ENCODE measurements at places on chromosomes 3 and 15.

DNA sequence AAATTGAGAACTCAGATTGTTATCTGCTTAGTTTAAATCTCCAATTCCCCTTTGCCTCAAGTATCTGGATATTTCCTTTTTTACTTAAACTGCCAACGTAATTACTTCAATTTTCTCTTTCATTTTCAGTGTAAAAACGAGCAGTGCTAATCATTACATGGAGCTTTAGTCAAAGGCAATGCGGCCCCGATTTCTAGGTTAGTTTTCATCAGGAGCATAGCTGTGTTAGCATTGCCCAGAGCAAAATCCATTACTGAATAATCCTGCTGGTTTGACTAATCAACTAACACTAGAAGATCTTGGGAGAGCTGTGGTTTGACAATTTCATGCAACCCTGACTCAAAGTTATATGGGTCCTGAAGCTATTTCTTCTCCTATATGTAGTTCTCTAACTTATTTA is 46.2 kb downstream of the ZPLD1 start:
- no peak for DNase-seq

- no peak for DNase-seq
Observed at GRCh38 chr15:62788224-62788623, 254.3 kb upstream of the TPM1 start.

DNA sequence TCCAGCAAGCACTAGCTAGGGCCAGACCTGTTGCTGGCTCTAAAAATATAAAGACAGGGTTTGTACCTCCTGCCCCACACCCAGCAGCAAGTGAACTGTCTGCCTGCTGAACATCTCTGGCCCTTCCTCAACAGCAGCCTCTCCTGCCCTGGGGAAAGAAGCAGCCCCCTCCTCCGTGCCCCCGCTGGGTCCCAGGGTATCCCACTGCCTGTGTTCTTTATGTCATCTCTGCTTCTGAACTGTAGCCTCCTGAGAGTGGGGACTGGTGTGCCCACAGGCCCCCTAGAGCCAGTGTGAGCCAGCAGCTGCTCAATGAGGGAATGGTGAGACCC is 54.5 kb downstream of the ACAD9 start:
- DNase-seq, result no peak

DNA sequence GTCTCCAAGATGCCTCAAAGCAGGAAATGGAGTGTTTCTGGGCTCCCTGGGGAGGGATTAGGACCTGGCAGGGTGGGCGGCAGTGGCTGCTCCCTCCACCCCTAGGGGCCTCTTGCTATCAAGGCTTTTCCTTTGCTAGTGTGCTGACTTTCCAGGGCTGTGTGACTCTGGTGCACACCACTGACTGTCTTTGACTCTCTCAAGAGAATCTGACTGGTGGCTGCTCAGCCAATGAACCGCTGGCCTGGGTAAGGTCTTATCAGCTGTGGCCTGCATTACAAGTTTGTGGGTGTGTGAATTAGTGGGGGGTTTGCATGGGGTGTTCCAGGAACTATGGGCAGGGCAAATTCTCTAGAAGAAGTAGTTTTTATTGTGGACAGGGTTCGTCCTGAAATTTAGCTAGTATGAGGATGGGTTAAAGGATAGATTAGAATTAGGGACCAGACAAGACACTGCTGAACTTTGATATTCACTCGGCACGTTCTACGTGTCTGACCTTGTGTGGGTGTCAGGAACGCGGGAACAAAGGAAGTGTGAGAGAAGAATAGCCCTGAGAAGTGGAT is 29.5 kb downstream of the SIAH2 start:
- DNase-seq, result no peak

DNA sequence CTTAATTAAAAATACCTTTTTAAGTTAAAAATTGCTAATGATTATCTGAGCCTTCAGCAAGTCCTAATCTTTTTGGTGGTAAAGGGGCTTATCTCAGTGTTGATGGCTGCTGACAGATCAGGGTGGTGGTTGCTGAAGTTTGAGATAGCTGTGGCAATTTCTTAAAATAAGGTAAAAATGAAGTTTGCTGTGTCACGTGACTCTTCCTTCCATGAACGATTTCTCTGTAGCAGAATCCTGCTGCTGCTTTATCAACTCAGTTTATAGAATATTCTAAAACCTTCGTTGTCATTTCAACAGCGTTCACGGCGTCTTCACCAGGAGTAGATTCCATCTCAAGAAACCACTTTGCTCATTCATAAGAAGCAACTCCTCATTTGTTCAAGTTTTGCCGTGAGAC is 110.1 kb downstream of the SUCNR1 start:
- no peak for DNase-seq

- DNase-seq, result no peak
Observed at GRCh38 chr3:126184465-126185000, 4.1 kb upstream of the ALDH1L1 start.

DNA sequence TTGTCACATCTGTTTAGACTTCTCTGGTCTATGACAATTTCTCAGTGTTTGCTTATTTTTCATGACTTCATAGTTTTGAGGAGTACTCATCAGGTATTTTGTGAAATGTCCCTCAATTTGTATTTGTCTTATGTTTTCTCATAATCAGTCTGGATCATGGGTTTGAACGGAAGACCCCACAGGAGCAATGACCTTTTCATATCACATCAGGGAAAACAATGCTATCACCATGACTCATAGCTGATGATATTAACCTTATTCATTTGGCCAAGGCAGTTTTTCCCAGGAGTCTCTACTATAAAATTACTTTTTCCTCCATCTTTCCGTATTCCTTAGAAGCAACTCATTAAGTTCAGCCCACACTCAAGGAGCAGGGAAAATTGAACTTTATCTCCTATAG is 32.7 kb downstream of the AADACL2 start:
- no peak for DNase-seq

GRCh38 chr3:14706096-14706495 is 31.2 kb downstream of the C3orf20 start:
- no peak for DNase-seq

GRCh38 chr15:49212897-49213296 is 42.9 kb downstream of the GALK2 start:
- DNase-seq, result no peak

- DNase-seq, result no peak
Observed at GRCh38 chr3:46995901-46996562, 16.6 kb downstream of the NBEAL2 start.

- DNase-seq, result no peak
Observed at GRCh38 chr3:38657369-38657768, 7.9 kb upstream of the SCN5A start.

DNA sequence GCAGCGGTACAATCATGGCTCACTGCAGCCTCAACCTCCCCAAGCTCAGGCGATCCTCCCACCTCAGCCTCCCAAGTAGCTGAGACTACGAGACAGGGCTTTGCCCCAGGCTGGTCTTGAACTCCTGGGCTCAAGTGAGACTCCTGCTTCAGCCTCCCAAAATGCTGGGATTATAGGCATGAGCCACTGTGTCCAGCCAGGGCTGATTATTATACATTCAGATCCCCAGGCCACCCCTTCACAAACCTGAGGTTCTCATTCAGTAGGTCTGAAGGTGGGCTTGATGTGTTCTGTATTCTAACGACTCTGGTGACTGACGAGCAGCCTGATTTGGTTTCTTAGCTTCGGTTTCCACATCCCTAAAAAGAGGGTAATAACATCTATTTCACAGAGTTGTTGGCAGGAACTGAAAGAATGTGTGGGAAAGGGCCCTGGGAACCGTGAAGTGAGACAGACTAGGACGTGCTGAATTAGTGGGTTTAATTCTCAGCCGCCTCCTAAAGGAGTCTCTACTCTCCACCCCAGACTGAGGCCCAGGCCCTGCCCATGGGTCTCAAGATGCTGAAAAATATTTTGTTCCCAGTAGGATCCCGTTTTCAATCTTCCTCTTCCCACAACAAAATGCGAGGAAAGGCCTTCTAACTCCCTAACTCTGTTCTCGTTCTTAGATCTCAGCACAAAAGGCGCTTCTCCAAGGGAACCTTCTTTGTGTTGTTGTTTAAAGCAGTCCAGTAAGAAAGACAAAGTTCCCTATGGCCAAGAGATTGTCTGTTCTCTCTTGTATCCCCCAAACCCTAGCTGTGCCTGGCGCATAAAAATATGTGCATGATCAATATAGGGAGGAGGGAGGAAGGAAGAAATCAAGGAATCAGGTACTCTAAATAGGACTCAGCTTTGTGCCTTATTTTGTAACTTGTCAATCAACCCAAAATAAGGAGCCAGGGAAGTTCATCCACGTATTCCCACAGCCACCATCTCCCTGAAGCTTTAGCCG is 210.0 kb upstream of the TOPAZ1 start:
- no peak for DNase-seq

GRCh38 chr3:118941236-118941635 is 93.4 kb downstream of the IGSF11 start:
- DNase-seq, result no peak

DNA sequence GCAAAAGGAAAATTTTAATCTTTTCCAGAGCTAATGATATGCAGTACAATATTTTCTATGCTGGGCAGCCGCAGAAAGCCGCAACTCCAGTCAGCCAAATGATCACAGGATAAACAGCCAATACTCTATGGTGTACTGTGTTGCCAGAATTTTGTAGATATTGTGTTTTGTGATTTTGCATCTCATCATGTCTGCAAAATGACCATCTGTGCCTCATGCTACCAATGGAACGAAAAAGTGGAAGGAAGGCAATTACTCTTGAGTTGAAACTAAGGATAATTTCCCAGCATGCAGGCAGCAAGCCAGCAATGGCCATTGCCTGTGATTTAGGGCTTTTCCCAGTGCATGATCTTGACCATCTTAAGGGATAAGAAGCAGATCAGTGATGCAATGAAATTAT is 891.9 kb downstream of the PLOD2 start:
- DNase-seq, result no peak

GRCh38 chr15:31042751-31043150 is 51.3 kb upstream of the MTMR10 start:
- no peak for DNase-seq

- DNase-seq, result no peak
Observed at GRCh38 chr3:31166249-31166885, 271.9 kb upstream of the GADL1 start.

DNA sequence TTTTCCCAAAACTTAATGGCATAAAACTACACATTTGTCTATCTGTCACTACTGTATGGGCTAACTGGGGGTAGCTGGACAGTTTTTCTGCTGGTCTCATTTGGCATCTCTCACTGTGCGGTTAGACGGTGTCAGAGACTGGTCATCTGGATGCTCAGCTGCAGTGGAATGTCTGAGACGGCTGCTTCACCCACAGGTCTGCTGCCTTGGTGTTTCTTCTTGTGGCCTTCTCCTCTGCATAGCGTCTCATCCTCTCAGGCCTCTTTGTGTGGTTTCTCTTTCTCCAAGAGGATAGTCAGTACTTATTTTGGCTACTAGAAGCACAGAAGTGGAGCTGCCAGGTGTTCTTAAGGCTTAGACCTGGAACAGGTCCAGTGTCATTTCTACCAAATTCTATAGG is 35.9 kb upstream of the GOLGA6L9 start:
- DNase-seq, result no peak

- no peak for DNase-seq
Observed at GRCh38 chr3:9448071-9448470, 50.7 kb downstream of the SETD5 start.

DNA sequence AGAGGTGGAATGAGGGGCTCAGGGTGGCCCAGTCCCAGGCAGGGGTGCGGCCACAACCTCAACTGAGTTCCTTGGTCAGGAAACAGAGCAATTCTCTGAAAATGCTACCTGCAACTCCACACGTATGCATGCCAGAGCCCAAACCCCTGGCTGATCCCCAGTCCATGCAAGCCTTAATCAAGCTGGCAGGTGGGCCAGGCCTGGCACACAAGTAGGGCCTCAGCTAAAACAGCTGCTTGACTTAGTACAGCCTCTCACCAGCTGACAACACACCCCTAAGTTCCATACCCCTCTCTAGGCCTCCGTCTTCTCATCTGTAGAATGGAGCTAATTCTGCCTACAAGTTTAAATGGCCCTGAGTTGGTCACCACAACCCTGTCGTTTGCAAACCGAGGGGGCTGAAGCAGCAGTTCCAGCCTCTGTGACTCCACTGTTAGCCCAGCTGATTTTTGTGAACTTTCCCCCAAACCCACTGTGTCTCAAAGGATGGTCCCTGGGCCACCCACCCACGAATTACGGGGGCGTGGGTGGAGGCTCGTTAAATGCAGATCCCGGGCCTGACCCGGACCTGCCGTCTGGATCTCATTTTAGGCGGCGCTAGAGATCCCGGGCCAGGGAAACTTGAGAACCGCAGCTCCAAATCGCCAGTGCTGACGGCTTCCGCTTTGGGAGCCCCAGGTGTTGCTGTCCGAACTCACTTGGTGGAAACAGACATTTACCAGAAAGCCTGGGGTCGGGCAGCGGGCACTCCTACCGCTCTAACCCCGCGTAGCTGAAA is 927 bp downstream of the CHDH start:
- DNase-seq, result peak; percentile 27

DNA sequence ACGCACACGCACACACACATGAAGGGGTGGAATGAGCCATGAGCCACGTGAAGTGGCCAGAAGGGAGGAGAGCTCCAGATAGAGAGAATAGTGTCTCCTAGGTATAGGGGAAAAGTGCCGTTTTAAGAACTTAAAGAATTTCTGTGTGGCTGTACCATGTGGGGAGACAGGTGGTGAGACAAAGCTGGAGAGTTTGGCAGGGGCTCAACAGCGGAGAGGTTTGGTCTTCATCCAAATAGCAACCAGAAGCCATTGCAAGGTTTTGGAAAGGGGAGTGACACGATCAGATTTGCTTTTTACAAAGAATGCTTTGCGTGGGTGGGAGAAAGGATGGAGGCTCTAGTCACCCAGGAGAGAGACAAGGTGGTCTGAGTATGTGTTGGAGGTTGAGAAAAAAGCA is 146.0 kb downstream of the IL20RB start:
- no peak for DNase-seq
